CD14-positive monocyte (primary cell): ENCODE measurements at places on chromosomes 16 and 17.

DNA sequence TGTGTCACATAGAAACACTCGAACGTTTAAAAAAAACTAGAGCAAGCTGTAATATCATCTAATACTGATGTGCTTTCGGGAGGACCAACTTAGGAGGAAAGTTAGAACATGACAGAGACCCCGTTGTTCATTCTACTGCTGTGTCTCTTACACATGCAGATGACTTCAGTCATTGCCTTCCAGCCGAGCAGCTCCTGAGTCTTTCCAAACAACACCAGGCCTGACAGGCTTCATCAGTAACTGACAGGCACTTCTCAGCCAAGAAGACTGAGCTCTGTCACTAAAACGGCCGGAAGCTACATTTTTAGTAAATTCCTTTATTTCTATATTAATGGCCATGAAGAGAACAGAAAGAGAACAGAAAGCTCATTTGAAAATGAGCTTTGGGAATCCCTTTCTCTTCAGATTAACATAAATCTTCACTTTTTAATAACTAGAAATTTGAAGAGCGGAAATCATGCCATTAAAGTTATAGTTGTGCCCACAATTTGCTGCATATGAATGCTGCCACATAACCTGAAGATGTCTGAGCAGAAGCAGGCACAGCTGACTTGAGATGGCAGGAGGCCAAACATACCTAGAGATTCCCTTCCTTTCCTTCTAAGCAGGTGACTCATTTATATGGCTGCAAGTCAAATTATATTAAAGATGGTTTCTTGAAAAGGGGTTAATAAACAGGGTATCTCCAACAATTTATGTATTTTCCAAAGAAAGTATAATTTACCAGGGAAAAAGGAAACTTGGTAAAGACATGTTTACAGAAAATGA lies 148.9 kb downstream of the ITFG1 start:
- DNase-seq: no peak

GRCh38 chr17:39638317-39638716 lies 1.4 kb downstream of the STARD3 start:
- DNase-seq: no peak

GRCh38 chr17:58506354-58507080 lies 7.9 kb downstream of the MTMR4 start:
- no peak for DNase-seq

GRCh38 chr17:29686993-29687590 lies 64.4 kb upstream of the CORO6 start:
- DNase-seq: no peak

DNA sequence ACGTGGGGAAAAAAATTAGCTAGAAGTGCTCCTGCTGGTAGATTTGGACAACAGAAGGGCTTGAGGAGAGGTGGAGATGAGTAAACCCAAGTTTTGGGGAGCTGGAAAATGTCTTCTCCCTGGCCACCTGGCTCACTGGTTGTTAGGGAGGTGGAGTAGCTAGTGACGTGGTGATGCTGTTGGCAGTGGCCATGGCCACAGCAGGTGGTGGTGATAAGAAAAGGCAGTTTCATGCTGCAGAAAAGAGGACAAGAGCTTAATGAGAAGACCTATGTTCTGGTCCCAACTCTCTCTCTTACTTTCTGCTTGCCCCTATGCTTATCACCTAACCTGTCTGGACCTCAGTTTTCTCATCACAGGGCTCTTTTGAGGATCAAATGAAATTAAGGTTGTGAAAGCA lies 223.5 kb upstream of the N4BP1 start:
- no peak for DNase-seq

DNA sequence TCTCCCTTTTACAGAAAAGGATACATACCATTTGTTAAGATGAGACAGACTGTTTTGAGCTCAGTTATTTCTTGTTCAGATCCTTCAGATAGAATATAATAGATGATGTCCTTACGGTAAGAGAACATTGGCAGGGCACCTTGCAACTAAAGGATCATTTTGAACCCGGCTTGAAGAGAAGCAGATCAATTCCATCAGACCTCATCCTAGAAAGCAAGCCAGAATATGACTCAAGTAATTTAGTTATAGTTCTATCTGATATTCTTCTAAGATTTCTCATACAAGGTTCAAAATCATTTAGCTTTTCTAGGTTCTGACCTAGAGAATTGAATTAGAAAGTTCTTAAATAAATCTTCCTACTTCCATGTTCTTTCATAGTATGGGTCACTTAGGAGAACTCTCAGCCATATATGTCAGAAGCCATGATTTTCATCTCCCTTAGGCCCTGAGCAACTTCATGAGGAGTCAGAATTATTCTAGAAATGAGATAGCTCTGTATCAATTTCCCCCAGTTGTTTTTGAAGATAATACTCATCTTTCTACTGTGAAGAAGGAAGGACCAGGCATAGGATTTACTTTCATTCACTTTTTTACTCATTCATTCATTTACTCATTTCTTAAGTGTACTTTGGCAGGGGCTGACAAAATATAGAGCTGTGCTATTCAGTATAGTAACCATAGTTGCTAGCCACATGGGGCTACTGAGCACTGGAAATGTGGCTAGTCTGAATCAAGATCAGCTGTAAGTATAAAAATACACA lies 2.5 kb upstream of the CMTM1 start:
- no peak for DNase-seq

DNA sequence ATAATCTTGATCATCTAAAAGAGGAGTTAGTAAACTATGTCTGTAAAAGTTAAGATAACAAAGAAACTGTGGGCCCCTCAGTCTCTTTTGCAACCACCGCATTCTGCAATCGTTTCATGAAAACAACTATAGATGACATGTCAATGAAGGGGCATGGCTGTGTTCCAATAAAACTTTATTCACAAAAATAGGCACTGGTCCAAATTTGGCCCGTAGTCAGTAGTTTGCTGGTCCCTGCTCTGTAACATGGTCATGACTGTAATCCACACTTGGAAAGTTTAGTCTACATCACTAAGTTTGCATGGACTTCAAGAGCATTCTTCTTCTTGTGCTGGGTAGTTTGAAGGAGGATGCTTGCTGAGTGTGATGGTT lies 299.3 kb upstream of the PSMD7 start:
- no peak for DNase-seq

GRCh38 chr16:75635036-75635435 lies 12.0 kb upstream of the ADAT1 start:
- DNase-seq: no peak

DNA sequence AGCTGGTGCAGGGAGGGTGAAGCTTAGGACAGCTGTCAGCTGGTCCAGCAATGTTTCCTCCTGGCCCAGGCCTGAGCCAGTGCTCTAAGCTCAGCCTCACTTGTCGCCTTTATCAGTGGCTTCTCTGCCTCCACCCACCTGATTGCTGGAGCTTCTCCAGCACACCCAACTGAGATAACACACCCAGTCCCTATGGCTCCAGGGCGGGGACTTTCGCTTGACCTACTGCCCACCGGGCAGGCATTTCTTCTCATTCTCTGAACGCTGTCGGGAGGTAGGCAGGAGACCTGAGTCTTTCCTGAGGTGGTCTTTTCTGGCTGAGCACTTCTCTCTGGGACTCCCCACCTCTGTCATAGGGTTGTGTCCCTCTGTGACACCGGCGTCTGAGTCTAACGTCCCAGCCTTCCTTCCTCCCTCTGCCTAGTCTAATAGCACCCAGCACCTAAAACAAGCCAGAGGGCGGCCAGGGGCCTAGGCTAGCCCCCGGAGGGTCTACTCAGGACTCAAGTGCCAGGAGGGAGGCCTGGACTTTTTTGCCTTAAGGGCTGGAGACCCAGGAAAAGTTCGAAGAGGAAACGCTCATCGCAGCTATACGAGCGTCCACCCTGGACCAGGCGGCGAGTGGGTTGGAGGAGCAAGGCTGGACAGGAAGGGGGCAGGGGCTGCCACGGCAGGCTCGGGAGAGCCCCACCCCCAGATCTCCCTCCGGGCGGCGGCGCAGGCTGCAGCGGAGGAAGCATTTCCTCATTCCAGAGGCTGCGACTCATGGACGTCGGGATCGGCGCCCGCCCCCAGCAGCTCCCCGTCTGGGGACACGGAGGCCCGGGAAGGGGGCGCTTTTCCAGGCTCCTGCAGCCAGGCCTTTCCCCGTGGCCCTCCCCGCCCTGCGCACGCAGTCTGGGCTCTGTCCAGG lies 756 bp downstream of the TAX1BP3 start:
- DNase-seq: peak; percentile 52

DNA sequence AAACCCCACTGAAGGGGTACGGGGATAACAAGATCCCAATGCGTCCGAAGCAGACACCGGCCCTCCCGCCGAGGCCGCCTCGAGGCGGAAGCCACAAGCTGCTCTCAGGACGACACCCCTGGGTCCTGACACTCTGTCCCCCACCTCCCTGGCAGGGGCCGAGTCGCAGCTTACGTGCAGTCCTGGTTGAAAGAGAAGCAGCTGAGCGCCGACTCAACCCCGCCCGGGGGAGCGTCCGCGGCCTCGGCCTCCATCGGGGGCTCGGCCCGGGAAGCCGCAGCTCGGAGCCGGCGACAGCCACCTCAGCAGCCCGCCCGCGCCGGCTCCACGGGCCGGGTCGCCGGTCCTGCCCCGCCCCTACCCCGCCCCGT lies at the start of gene WIPI1:
TSS of gene WIPI1 (minus strand) at position 329 of the 371 bp plus-strand sequence. CDS start at position 254, 75 bp downstream.
- no peak for DNase-seq

- no peak for DNase-seq
Measured at GRCh38 chr17:49932138-49932723, 36.8 kb upstream of the DLX4 start.

DNA sequence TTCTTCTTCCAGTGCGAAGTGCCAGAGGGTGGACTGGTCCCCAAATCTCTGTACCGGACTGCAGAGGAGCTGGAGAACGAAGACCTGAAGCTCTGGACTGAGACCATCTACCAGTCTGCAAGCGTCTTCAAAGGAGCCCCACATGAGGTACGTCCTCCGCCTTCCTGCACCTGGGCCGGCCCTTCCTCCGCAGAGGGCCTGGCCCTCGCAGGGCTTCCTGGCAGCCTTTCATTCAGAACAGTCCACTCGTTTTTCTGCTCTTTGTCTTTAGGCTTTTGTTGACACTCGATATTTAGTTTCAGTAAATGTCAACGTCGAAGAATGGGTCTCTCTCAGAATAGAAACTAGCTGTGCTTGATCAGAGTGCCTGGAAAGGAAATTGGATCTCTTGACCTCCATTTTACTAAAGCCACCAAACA lies 68.6 kb downstream of the SEC14L1 start:
- DNase-seq: no peak

GRCh38 chr17:76735006-76735405 lies 2.1 kb downstream of the SRSF2 start:
- DNase-seq: peak; percentile 44

DNA sequence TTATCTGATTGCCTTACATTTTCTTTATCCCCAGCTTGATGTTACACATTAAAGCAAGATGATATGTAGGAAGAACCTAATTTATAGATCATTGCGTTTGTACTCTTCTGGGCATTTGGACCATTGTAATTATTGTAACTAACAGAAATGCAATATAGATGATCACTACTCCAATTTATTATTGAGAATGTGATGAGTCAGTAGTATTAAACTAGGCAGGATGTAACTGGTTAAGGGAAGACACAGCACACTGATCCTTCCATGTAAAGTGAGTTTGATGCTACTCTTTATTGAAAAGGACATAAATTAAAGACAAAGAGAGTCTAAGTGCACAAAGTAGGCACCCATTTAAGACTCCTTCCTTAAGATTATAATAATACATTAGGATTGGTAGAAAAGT lies 223.8 kb downstream of the KIF2B start:
- no peak for DNase-seq

- DNase-seq: peak; percentile 60
Measured at GRCh38 chr16:66513111-66513723, 36.7 kb downstream of the TK2 start.

GRCh38 chr17:80029258-80029974 lies 6.3 kb downstream of the TBC1D16 start:
- DNase-seq: peak; percentile 27

- no peak for DNase-seq
Measured at GRCh38 chr17:7916808-7917207, 719 bp upstream of the RNF227 start.

GRCh38 chr17:29827179-29827578 lies 102.8 kb downstream of the SSH2 start:
- DNase-seq: no peak

DNA sequence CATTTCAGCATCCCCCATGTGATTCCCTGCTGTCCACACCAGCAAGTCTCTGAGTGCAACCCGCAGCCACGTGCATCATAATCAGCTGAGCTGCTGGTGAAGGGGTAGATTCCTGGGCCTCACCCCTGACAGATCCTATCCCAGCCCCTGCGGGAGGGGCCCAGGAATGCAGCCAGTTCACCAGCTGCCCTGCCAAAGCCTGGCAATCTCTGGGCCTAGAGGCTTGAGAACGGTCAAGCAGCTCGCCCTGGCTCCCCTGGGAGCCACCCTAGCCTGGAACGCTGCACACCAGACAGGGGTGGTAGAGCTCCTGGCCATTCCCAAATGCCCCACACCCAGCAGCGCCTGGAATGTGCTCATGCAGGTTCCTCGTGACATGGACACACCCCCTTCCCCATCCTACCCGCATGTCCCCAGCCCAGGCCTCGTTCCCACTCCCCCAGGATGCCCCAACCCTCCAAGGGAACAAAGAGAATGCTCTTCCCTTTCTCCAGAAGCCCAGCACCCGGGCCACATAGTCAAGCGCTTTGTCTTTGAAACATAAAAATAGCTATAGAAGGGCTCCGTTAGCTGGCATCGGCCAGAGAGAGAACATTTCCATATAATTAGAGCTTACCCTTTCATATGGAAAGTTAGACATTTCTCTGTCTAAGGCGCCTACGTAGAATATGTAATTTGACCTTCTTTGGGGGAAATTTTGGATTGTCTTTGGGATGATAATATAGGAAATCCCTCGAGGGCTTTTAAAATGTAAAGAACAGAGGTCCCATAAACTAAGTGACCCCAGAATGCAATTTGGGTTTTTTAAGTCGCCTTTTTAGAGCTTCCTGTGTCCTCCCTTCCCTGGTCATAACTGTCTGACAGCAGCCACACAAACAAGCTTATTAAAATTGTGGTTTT lies 3.4 kb downstream of the CEP295NL start:
- DNase-seq: no peak

- no peak for DNase-seq
Measured at GRCh38 chr17:80577876-80578570, 33.4 kb downstream of the RPTOR start.

GRCh38 chr16:1413684-1414531 lies 596 bp downstream of the UNKL start:
- peak; percentile 39 for DNase-seq

DNA sequence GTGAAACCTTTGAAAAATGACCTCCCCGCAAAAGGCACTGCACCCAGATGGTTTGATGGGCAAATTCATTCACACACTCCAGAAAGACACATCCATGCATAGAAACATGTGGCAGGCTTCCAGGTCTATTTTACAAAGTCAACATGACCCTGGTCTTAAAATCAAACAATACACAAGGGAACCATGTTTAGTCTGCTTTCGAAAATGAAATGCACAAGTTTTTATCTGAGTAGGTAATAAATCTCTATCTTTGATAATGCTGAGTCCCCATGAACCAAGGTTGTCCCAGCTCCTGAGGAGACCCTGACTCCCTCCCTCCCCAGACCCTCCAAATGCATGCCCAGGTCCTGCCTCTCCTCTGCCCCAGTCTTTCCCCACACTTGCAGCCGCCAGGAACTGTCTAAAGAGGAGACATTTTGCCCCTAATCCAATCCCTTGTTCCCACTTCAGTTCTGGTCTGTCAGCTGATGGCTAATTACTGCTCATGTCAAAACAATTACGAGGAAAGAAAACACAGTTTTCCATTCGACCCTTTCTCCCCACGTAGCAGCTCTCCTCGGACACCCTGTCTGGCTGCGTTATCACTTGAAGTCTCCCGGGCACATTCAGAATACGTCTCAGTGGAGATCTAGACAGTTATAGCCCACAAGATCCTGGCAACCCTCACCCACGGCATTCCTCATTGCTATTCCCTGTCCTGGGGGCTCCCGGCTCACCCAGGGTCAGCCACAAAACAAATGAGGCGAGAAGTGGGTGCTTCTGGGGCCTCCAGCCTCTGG lies 68.8 kb upstream of the RCVRN start:
- no peak for DNase-seq

GRCh38 chr16:9773289-9773688 lies 408.9 kb downstream of the GRIN2A start:
- DNase-seq: no peak
